ENCODE measurements at places on chromosomes 5 and 9.

GRCh38 chr5:94884311-94884710 is 265.8 kb downstream of the SLF1 start:
- no peak for DNase-seq

DNA sequence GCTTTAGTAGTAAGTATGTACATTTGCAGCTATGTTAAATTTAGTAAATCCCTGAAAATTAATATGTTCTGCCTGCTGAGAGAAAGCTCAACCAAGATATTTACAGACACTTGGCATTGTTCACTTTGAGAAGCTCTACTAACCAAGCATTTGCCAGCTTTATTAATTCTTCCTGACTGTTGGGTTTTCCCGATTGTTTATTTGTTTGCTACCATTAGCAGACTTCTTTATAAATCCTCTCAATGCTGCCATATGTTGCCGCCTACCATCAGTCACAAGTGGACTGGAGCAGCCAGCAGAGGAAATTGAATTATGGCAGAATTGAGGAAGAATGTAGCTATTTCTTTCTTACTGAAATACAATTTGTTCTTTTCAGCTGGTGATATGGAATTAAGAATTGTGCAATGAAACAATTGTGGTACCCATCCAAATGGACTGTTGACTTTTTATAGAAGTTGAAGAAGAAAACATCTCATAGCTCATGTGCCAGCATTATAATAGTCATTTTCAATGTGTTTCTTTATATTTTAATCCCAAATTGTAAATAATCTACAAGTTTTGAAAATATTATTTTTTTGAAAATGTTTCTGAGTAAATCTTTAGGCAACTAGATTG is 588.7 kb upstream of the CDH6 start:
- DNase-seq = no peak

DNA sequence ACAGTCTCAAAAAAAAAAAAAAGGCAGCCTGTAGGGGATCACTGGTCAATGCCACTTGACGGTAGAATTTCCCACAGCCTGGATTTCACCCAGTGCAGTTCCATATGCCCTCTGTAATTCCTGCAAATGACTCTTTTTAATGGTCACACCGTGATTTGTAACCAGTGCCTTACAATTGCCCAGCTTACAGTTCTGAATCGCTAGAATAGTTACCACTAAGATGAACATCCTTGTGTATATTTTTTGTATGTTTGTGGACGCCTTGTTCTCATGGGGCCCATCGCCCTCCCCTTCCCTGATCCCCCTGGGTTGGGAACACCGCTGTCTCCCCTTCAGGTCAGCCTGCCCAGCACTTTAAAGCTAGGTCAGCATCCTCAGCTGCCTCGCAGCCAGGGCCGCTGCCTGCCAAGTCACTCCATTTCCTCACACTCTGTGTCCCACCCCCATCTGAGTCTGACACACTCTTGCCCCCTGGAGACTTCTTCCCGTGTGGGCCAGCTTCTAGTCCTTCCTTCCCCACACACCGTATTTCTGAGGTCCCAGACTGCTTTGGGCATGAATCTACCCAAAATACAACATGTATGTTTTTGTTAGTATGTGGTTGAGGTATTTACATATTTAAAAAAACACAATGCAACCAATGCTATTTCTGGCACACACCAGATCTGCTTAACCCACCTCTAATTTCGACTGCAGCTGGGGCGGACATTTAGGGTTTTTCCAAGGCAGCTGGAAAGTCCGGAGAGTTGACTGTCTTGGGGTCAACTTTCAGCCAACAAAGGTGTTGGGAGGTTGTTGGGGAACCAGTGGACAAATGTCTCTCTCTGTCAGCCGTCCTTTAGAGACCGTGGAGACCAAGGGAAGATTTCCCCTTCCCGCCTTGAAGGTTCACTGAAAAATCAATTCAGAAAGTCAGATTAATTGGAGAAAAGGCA is 120.5 kb upstream of the NEK6 start:
- no peak for DNase-seq

- DNase-seq = no peak
These were observed 96.7 kb upstream of the GRHPR start for GRCh38 chr9:37325778-37326177.

- no peak for DNase-seq
These were observed 331.1 kb downstream of the TMEM38B start for GRCh38 chr9:106025453-106025852.

DNA sequence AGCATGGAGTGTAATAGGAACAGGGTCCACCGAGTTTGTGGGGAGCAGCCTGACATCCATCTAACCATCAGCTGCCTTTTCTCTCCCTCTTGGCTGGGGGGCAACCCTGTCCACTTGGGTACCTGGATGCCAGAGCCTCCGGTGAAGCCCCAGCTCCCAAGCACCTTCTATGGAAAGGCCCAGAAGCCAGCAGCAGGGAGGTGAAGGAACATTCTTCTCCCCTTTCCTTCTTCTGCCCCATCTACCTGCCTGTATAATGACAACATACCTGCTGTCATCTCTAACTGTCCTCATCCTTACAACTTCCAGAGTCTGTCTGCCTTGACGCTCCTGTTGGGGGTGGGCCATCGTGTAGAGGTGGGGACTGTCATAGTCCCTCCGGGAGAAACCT is 33.1 kb downstream of the THBS4 start:
- no peak for DNase-seq

DNA sequence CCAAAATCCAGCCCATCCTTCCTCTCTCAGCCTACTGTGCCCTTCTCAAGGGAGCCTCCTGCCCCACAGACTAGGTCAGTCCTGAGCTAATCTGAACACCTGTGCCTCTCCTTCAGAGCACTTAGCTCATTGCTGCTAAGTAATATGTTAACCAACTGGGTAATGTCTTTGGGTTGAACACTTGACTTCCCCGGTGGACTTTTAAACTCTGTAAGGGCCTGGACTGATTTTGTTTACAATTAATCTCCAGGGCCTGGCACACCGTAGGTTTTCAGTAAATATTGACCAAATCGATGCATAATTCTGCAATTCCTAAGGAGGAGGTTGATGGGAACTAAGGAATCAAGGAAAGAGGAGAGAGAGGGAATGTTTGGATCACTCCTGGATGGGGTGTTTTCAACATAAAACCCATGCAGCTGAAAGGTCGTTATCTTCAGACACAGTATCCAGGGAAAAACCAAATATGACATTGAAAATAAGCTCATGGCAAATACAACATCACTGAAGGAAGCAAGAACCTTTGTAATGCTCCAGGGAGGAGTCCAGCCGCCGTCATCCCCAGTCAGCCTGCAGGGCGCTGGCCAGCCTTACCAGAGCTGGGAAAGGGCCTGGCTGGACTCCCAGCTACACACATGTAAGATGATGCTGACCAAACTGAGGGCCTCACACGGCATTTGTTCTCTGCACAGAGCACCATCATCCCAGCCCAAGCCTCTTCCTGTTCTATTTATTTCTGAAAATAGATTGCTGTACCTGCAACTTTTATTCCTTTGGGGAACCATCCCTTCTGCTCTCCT is 166.3 kb downstream of the C5orf15 start:
- DNase-seq = no peak

- DNase-seq = no peak
These were observed 355.1 kb upstream of the RFX3 start for GRCh38 chr9:3880851-3881250.

DNA sequence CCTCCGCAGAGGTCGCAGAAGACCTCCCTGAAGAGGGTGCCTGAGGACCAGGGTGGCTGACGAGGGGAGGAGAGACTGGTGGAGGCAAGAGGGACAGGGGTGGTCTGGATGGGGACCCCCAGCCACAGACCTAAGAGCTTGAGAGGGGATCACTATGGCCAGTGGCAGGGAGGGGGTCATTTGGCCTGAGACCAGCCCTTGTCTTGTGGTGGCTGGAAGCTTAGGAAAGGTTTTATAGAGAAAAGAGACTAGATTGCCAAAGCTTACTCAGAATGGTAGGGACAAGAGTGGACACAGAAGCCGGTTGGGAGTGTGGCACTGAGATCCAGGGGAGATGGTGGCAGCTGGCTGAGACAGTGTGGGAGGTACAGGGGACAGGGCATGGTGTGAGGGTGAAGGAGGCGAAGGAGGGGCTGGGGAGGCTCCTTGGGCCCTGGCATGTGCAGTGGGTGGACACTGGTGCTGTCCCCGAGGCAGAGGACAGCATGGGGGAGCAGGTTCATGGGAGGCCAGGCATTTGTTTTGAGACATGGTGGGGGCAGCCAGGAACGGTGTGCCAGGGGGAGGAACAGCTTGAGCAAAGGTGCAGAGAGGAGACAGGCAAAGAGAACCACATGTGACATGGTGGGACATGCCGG is 123.0 kb downstream of the C9orf50 start:
- DNase-seq = no peak

DNA sequence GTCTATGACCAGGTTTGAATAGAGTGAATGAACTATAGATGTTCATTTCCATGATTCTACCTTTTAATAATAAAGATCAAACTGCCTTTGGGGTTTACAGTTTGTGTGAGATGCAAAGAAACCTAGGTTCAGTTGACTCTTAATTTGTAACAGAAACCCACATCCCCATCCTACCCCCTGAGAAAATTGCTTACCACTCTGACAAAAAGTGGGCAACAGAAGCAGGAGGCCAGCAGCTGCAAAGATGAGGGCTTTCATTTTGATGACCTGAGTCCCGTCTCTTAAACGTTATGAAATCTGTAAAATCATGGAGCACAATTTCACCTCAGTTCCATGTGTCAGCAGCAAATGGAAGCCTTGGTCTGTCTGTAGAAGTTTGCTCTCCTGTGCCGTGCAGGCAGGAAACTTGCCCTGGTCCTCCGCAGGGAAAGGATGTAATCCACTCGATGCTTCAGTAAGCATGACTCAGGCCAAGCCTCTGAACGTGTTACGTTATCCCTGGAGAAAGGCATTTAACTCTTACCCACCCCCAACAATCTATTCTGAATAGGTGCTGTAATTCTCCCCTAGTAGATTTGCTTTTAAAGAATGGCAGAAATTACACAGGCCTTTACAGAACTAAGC is at the start of gene F2RL2:
Gene F2RL2 (minus strand): TSS at position 431 of the 624 bp plus-strand sequence. CDS start 173 bp downstream, at position 258.
- no peak for DNase-seq

DNA sequence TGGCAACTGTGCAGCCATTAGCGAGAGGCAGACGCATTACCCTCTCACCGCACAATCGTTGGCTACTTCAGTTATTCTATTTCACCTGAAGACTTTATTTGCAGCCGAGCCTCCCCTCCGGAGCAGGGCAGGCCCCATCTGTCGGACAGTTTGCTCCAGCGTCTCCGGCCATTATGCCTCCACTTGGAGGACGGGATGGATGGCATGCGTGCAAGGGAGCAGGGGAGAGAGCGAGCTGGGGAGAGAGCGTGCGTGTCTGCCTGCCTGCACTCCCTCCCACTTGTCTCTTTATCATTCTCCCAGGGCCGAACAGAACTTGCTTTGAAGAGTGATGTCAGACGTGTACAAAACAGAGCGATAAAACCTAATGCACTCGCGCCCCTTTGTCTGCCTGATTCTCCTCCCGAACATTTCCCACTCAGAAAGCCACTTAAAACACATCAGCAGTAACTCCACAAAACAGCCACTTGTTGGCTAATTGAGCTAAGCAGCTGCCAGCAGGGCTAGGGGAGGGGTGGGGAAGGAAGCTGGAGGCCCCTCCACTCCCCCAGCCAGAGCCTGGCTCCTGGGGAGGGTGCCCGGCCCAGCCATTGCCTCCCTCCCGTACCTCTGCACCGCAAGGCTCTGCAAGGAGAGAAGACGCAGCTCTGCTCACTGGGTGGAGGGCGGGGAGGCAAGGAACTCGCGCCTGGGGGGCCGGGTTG is 43.4 kb upstream of the FUBP3 start:
- no peak for DNase-seq

DNA sequence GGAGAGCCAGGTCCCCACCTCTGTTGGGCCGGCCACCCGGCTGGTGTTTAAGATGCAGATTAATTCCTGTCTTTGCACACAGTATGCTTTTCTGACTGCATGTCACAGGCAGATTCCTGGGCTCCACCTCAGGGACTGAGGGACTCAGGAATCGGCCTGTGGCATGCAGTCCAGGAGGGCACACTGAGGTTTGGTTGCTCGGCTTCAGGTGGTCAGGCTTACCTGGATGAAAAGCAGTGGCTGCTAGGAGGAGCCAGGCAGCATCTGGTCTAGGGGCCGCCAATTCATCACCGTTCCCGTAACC is 1.1 kb downstream of the WDR5 start:
- no peak for DNase-seq

DNA sequence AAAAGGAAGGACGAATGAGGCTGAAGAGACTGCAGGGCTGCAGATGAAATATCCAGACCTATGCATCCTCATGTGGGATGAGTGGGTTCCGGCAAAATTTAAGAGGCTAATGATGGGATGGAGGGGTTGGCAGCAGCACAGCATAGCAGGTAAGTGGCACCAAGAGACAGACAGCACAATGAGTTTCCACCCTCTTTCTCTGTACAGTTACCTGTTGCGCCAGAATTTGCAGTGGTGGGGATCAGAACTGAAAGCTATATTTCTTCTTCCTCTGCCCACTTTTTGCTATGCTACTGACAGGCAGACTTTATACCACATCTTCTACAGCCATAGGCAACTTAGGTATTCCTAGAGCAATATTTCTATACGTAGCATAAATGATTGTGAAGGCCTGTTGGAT is 227.0 kb downstream of the EPB41L4A start:
- DNase-seq = no peak

GRCh38 chr5:177290816-177291596 is 12.5 kb downstream of the RAB24 start:
- no peak for DNase-seq
